ENCODE measurements at places on chromosomes 1 and 21.

- DNase-seq, result no peak
Observed at GRCh38 chr1:201248721-201249559, 34.4 kb upstream of the PKP1 start.

DNA sequence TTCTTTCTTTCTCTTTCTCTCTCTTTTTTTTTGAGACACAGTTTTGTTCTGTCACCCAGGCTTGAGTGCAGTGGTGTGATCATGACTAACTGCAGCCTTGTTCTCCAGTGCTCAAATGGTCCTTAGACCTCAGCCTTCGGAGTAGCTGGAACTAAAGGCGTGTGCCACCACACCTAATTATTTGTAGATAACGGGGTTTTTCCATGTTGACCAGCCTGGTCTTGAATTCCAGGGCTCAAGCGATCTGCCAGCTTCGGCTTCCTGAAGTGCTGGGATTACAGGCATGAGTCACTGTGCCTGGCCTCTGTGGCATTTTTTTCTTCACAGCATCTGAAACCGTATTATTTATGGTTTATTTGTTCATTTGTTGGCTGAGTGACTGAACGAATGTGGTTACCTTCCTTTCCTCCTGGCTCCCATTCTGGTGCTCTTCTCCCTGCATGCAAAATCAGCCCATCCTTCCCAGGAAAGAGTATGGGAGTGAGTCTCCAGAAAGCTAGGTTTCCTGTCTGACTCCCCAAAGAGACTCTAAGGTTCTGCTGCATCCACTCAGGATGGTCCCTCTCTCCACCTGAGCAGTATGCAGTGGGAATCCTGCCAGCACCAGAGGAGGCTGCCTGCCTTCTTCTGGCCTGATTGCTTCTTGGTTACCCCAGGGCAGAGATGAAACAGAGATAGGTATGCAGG lies 155.0 kb upstream of the BEND5 start:
- no peak for DNase-seq

DNA sequence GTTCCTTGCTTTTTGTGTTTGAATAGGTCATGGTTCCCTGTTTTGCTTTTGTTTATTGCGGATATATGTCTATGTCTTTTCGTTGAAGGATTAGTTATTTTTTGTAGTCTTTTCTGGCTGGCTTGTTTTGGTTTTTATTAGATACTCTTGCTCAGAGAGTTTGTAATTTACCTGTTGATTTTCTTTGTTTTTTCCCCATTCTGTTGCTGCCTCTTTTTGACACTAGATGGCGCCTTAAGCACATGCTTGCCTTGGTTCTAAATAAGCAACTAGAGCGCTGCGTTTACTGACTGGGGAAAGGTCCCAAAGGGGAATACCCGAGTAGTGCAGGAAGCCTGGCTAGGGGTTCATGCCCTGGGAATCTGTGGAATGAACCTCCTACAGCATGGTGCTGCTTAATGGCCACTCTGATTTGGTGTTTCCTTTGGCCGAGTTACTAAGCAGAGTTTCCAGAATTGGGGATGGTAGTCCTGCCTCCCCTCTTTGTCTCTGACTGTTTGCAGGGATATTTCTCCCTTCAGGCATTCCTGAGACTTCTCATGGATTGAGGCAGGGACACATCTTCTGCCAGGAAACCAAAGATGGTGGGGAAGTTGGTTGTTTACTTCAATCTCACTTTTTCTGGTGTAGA lies 143.2 kb downstream of the PTPRU start:
- DNase-seq, result peak; percentile 72

- peak; percentile 67 for DNase-seq
Observed at GRCh38 chr1:170164103-170164763, 18.5 kb downstream of the NTMT2 start.

DNA sequence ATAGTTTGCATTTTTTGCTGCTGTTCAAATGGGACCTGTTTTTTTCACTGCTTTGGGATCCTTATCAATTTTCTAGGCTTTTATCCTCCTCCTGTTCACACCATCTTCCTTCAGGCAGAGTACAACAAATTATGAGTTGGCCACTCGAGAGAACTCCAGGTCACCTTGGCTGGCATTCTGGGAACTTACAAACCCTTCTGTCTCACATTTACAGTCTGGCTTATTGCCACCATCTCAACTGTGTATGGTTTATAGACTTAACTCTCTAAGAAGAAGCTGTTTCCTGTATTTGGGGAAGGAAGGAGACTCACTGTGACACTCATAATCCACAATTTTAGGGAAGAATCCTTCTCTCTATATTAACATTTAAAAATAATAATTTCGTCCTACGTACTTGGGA lies 5.4 kb upstream of the ZNF691 start:
- no peak for DNase-seq

GRCh38 chr1:155130272-155131006 lies 2.8 kb downstream of the EFNA1 start:
- DNase-seq, result no peak

GRCh38 chr21:38796424-38796823 lies 9.3 kb upstream of the ETS2 start:
- no peak for DNase-seq

DNA sequence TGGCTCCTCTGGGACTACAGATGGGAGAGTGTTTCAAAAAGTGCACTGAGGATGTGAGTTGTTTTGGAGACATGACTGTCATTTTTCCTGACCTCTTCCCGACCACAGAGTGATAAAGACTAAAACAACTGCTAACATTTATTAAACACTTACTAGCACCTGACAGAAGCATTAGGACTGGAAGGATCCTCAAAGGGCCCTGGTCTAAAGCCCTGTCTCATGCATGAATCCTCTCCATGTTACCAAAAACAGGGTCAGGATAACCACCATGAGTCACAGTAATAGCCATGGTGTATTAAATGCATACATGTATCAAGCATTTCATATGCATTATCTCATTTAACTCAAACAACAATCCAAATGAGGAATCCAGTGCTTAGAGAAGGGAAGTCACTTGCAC lies 11.5 kb downstream of the CYB5RL start:
- no peak for DNase-seq

- peak; percentile 82 for DNase-seq
Observed at GRCh38 chr1:202160377-202160940, at the start of gene PTPN7. TSS of gene PTPN7 (minus strand) at chr1:202160602. CDS start at chr1:202159402, 1,200 bp downstream.

- no peak for DNase-seq
Observed at GRCh38 chr1:16207318-16208269, 4.9 kb downstream of the ARHGEF19 start.

DNA sequence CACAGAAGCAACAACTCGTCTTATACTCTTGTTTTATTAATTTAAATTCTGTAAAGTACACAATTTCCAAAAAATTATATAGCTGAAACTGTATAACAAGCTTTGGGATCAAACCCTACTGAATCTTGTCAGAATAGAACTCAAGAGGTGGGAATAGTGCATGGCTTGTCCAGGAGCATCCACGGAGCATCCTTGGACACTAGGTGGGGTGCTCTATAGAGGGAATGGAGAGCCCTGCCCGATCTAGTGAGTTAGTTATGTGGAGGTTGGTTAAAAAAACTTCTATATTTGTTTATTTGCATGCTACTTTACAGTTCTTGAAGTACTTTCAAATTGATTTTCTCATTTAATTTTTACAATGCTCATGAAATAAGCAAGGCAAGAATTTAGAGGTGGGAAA lies 28.3 kb downstream of the ROR1 start:
- DNase-seq, result no peak

DNA sequence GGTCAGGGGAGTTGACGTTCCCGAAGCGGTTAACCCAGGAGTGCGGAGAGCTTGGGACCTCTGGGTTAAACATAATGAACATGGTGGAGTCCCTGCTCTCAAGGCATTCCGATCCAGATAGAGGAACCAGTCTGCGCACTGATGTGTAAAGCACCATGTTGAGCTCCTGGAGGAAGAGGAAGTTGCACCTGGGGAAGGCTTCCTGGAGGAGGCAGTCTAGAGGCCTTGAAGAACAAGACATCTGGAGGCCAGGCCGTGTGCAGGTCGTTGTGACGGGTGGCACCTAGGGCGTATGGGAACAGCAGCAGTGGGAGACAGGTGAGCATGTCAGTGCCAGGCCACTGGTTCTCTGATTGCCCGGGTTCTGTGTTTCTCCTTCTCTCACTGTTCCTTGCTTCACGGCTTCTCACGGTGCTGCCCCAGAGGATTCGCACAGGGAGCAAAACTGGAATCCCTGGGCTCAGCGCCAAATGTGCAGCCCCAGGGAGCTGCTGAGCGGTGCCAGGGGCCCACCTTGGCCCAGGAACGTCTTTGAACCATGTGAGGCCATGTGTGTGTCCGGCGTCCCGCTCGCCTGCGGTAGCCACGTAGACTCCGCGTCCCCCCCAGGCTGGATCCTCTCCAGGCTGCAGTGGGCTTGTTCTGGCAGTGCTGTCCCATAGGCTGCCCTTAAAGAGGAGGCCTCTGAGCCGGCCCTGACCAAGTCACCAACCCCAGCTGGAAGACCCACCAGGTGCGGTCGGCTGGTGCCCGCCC lies 122.9 kb upstream of the GALNT2 start:
- DNase-seq, result no peak

DNA sequence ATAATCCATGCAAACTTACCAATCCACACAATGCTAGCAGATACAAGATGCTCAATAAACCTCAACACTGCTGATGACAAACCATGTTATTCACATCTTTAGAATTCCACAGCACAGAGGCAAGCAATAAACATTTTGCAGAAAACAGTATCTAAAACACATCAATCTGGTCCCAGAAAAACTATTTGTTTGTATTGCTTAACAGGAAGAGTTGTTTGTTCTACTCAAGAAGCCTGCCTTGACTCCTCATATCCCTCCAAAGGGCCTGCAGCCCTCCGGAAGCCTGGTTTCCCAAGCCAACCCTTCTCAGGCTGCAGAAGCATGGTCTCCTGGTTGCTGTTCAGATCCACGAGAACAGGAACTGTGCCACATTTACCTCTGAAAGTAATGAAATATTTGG lies 139.7 kb downstream of the RERE start:
- DNase-seq, result no peak

DNA sequence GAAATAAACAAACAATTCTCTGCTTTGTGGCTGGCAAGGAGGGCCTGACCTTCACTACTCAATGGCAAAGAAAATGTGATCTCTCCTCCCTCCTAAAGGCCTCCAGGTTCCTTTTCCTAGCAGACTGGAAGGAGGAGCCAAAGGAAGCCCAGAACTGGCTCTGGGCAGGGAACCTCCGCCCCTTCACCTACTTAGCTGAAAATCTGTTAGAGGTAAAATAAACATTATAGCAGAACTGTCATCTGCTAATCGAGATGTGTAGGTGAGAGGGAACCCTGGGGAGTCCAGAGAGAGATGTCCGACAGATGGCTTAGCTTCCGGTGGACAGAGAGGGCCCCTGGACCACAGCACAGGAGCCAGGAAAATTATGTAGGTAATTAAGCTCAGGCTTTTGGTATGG lies 75.2 kb upstream of the KCNA3 start:
- no peak for DNase-seq

DNA sequence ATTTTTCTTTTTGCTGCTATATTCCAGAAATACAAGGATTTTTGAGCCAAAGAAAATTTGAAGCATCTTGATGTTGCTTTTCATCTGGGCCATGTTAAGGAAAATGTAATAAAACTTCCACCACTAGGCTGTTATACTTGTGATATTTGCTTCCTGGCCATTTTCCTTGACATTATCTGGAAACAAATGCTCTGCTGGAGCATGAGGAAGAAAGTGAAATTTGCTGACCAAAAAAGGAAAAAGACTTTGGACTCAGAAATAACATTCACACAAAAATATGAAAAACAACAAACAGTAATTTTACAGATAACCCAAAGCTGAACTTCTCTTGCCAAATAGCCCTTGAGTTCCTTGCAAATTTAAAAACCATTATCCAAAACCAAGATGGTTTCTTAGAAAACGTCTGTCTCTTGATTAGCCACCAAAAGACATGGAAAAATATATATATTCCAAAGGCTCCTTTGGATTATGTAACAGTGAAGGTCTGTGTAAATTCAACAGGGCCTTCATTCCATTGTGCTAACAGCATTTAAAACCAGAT lies 344.5 kb downstream of the LMX1A start:
- no peak for DNase-seq

DNA sequence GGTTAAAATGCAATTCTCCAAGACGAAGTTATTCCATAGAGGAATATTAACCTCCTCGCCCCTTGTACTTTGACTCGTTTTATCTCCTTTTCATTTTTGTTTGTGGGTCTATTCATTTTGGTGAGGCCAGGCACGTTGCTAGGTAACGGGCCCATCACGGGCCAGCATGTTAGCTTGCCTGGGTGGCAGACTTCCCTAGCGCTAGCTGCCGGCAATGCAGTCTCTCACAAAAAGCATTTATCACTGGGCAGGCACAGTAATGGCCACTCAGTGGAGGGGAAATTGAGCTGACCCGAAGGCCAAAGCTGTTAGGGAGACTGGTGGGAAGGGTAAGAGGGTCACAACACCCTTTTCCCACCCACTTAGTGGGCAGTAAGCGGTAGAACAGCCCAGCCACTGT lies 234.4 kb upstream of the FOXD3 start:
- no peak for DNase-seq

- DNase-seq, result no peak
Observed at GRCh38 chr1:179825798-179826460, 51.7 kb downstream of the TOR1AIP2 start.

DNA sequence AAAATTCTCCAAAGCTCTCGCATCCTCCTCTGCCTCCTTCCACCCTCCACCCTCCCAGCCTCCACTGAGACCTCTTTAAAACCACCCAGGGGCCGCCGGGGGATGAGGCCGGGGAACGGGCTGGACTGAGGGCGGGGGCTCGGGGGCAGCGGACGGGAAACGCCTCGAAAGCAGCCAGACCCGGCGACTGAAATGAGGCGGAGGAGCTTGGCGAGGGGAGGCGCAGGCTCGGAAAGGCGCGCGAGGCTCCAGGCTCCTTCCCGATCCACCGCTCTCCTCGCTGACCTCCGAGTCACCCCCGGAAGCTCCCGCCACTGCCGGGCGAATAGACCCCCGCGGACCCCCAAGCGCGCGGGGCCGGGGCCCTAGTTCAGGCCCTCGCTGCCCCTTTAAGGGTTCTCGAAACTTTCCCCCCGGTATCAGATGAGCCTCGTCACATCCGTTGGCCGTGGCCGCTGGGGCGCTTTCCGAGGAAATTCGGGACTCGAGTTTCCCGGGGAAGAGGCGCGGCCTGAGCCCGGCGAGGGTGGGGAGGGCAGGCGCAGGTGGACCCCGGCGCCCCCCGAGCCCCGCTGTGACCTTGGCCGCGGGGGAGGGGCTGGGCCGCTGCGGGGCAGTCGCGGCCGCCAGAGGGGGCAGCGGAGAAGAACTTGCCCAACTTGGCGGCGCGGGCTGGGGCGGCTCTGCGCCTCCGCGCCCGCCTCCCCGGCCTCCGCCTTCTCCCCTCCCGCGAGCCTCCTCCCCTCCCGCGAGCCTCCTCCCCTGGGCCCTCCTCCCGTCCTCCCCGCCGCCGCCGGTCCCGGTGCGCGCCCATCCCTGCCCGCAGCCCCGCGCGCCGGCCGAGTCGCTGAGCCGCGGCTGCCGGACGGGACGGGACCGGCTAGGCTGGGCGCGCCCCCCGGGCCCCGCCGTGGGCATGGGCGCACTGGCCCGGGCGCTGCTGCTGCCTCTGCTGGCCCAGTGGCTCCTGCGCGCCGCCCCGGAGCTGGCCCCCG lies at the start of gene BACE2:
TSS of gene BACE2 (plus strand) at position 813 of the 995 bp plus-strand sequence. CDS start at position 917, 104 bp downstream.
- peak; percentile 59 for DNase-seq

GRCh38 chr1:205230982-205231381 lies 3.2 kb downstream of the TMCC2 start:
- no peak for DNase-seq

Measured in OCI-M1 (cell line).